ENCODE measurements at places on chromosomes 3 and 15.

GRCh38 chr15:91801836-91802534 is 51.5 kb upstream of the SLCO3A1 start:
- no peak for DNase-seq

DNA sequence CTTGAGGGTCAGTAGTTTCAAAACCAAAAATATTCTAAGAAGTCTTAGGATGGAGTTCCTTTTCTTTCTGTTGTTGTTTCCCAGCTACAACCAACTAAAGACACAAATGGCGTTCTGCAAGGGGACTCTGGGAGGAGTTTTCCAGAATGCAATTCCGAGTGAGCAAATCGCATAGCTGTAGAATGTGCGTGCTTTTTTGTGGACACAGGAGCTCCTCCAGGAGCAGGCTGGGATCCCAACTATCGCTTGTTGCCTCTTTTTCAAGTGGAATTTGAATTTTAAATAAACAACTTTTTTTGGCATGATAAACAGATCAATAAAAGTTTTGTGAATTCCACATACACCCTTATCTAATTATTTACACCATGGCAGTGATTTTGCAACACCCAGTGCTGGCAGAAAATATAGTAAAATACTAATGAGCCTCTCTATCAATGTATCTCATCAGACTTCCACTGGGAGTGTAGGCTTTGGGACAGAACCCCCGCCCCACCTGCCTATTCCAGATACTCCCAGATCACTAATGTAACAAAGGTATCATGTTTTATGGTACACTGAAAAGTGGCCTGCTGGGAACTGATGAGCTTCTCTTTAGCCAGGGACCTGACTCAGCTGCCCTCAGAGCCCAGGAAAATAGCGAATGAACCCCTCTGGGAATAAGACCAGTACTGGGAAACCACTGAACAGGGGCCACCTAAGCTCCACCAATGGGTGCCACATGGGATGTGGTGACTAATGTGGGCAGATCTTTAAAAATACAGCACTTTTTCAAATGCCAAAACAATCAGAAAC is 66.4 kb downstream of the LMCD1 start:
- no peak for DNase-seq

- DNase-seq: no peak
Measured at GRCh38 chr3:71208211-71209095, 375.1 kb downstream of the FOXP1 start.

DNA sequence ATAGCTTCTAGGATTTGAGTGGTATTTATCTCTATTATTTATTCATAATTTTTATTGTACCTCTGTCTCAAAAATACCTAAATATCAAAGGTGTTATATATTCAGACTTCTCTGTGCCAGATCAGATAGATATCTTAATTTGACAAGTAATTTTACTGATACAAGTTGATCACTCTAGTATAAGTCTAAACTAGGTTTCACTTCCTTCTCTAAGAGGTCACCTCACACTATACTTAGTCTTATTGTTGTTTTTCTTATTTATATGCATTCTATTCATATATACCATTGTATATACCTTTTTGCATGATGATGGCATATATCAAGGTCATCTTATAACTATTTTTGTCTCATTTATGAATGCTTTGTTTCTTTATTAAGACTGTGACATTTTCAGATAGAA is 26.4 kb upstream of the HGD start:
- DNase-seq: no peak

- no peak for DNase-seq
Measured at GRCh38 chr15:96358001-96358801, 27.7 kb downstream of the NR2F2 start.

- no peak for DNase-seq
Measured at GRCh38 chr3:37148208-37148607, 26.2 kb downstream of the LRRFIP2 start.

All from T follicular helper cell (primary cell).